ENCODE measurements at places on chromosomes 5 and 9.

GRCh38 chr5:168300326-168301182 is 9.1 kb downstream of the WWC1 start:
- no peak for DNase-seq

DNA sequence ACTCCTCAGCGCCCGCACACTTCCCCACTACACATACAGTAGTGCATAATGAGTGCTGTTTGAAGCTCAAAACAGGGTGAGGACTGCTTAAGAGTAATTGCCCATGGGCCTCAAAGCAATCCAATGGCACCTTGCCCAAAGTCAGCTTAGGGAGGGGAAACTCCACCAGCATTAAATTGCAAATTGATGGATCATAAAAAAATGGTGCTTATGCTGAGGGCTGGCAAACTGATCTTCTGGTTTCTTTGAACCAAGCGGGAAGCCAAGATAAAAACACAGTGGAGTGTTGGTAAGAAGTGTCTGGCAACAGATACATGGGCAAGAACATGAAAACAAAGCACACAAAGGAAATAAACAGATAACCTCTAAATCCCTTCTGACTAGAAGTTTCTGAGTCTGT is 28.0 kb downstream of the TLE1 start:
- no peak for DNase-seq

DNA sequence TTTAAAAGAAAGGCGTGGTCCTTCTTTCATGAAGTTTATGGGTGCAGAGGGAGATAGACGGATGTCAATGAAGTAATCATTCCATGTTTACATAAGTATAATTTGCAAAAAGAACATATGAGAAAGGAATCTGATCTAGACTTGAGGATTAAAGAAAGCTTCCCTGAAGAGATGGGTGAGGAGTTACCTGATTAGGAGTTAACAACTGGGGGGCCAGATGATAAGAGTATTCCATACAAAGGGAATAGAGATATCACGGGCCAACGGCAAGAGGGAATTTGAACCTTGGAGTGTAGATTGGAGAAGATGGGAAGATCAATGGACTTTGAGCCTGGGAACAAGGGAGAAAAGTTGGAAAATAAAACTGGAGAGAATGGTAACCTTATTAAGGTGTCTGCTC is 1959.9 kb upstream of the WWC1 start:
- DNase-seq: no peak

DNA sequence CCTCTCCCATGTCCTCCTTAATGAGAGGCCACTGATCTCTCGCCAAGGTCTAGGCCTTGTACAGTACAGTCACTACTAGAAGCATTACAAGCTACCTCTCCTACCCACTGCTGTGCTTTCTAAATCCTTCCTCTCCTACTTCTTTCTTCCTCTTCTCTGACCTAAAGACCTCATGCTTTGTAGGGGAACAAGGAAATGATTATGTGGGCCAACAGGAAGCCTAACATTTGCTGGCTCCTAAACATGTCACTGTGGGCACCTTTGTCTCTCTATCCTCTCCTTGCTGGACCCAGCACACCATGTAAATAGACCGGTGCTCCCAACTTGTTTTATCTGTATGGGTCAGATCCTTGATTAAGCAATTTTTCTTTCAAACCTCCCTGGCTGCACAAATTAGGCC is 16.7 kb downstream of the SLC28A3 start:
- DNase-seq: no peak

- no peak for DNase-seq
These were observed 34.3 kb downstream of the NIPAL4 start for GRCh38 chr5:157494178-157494832.

GRCh38 chr5:124263680-124264491 is 482.6 kb downstream of the ZNF608 start:
- no peak for DNase-seq

GRCh38 chr9:135788576-135789300 is 86.8 kb downstream of the KCNT1 start:
- no peak for DNase-seq

Data from stimulated activated CD4-positive, alpha-beta T cell treated with anti-CD3 and anti-CD28 coated beads, Interleukin-15, amount 100 ng/mL, for 1 hour (primary cell).